Gastroesophageal sphincter (tissue), 4 donors: ENCODE measurements at places on chromosomes 6 and 20.
A peak's percentile ranks its signal among the peaks of the same experiment; 100 is the strongest.

GRCh38 chr6:84066536-84066935 lies 33.0 kb downstream of the MRAP2 start:
- H3K27ac ChIP-seq: no peak overlapping the region
- H3K27me3 ChIP-seq: no peaks in the 10 kb centered on the region
- no peak overlapping the region for H3K4me3 ChIP-seq

- H3K4me3 ChIP-seq: no peak overlapping the region
- H3K36me3 ChIP-seq: no peaks in the 10 kb centered on the region
- ATAC-seq: no peak
- H3K27me3 ChIP-seq: peaks cover 6% of the 10 kb centered on the region
- H3K27ac ChIP-seq: no peak overlapping the region
Observed at GRCh38 chr6:165718491-165718891, 55.5 kb upstream of the PDE10A start.

DNA sequence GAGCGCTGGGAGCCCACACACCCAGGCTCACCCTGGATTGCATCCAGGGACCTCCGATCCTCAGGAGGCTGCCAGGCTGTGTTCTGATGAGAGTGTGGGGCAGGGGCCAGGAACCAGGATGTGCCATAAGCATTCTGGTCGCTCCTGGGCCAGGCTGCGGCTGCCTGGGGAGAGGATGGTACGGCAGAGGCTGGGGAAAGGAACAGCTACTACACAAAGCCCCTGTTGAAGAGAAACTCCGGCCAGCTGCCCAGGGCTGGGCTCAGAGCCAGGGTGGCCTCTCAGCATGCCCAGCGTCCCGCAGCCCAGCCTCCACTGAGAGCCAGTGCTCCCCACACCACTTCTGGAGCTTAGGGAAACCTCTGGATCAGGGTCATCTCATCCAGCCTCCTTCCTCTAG lies 21.7 kb upstream of the OCSTAMP start:
- no peak overlapping the region for H3K27ac ChIP-seq
- H3K36me3 ChIP-seq: no peaks in the 10 kb centered on the region
- no peak overlapping the region for H3K4me3 ChIP-seq
- H3K27me3 ChIP-seq: peaks cover 2% of the 10 kb centered on the region

DNA sequence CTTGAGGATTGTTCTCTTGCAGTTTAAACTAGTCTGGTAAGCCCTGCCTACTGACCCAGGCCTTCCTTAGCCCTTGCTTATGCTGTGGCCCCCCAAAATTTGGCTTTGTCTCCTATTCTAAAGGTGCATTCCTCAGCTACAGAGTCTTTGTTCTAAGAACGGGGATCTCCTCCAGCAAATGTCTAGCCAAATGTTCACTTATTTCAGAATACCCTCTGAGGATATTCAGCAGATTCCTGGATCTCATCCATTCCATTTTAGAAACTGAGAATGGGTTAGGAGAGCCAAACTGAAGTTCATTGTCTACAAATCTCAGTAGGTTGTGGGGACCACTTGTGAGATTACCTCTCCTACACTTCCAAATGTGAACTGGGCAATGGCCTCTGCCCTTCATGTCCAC lies 164.2 kb upstream of the ARG1 start:
- H3K4me1 ChIP-seq: no peaks in the 10 kb centered on the region
- no peak overlapping the region for H3K4me3 ChIP-seq
- no peaks in the 10 kb centered on the region for H3K27me3 ChIP-seq
- no peaks in the 10 kb centered on the region for H3K36me3 ChIP-seq
- no peak overlapping the region for H3K27ac ChIP-seq

- no peaks in the 10 kb centered on the region for H3K4me1 ChIP-seq
- no peak overlapping the region for H3K4me3 ChIP-seq
- H3K36me3 ChIP-seq: no peaks in the 10 kb centered on the region
- H3K27ac ChIP-seq: no peak overlapping the region
- no peak for ATAC-seq
Observed at GRCh38 chr6:51349857-51350256, 531.2 kb downstream of the TFAP2B start.

- H3K36me3 ChIP-seq: no peaks in the 10 kb centered on the region
- no peak for ATAC-seq
- peak overlapping the region; percentile 10 for H3K27ac ChIP-seq
- H3K4me3 ChIP-seq: no peak overlapping the region
Observed at GRCh38 chr20:62242176-62242575, 3.9 kb downstream of the OSBPL2 start.

GRCh38 chr6:28349344-28349891 lies 329 bp upstream of the ZKSCAN3 start:
- ATAC-seq: no peak
- no peaks in the 10 kb centered on the region for H3K36me3 ChIP-seq
- peak overlapping the region; percentile 72 for H3K4me3 ChIP-seq

- no peak for ATAC-seq
- H3K36me3 ChIP-seq: no peaks in the 10 kb centered on the region
- H3K4me1 ChIP-seq: no peaks in the 10 kb centered on the region
- H3K4me3 ChIP-seq: no peak overlapping the region
- H3K27me3 ChIP-seq: no peaks in the 10 kb centered on the region
Observed at GRCh38 chr6:3711776-3712175, 39.7 kb downstream of the PXDC1 start.

DNA sequence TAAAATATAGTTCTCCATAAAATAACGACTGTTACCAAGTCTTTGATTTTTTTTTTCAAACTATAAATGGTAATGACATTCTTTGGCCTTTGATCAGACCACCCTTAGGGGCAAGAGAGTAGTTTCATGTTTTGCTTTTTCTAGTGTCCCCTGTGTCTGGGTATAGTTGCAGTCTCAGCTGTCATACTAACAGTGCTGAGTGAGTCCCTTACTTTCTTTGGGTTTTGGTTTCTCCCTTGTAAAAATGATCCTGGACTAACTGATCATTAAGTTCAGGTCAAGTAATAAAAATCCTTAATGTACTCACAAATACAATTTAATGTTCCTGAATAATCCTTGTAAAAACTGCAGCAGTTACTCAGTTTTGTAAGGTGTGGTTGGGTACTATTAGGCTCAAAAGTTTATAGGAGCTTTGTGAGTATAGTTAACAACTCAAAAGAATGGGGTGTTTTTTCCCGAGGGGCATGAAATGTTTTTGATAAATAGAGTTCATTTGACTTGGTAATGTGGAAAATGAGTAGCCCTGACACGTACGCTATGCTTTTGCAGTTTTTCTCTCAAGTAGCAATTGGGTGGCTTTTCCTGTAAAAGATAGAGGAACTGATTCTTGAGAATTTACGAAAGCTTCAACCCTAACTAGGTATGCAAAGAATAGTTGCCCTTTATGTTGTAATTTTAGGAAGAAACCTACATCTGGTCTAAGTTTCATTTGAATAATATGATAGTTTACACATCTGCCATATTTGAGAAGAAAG lies 6.2 kb downstream of the PTPN1 start:
- ATAC-seq: no peak
- peaks cover 14% of the 10 kb centered on the region for H3K4me1 ChIP-seq
- no peak overlapping the region for H3K27ac ChIP-seq
- no peak overlapping the region for H3K4me3 ChIP-seq

GRCh38 chr6:92888316-92888715 lies 531.0 kb downstream of the EPHA7 start:
- no peak overlapping the region for H3K4me3 ChIP-seq
- H3K27ac ChIP-seq: no peak overlapping the region
- no peaks in the 10 kb centered on the region for H3K4me1 ChIP-seq
- H3K27me3 ChIP-seq: no peaks in the 10 kb centered on the region
- H3K36me3 ChIP-seq: no peaks in the 10 kb centered on the region
- ATAC-seq: no peak

GRCh38 chr6:124373386-124373785 lies 569.7 kb downstream of the NKAIN2 start:
- H3K4me3 ChIP-seq: no peak overlapping the region
- H3K36me3 ChIP-seq: no peaks in the 10 kb centered on the region
- H3K27me3 ChIP-seq: no peaks in the 10 kb centered on the region
- no peak for ATAC-seq
- H3K4me1 ChIP-seq: no peaks in the 10 kb centered on the region

DNA sequence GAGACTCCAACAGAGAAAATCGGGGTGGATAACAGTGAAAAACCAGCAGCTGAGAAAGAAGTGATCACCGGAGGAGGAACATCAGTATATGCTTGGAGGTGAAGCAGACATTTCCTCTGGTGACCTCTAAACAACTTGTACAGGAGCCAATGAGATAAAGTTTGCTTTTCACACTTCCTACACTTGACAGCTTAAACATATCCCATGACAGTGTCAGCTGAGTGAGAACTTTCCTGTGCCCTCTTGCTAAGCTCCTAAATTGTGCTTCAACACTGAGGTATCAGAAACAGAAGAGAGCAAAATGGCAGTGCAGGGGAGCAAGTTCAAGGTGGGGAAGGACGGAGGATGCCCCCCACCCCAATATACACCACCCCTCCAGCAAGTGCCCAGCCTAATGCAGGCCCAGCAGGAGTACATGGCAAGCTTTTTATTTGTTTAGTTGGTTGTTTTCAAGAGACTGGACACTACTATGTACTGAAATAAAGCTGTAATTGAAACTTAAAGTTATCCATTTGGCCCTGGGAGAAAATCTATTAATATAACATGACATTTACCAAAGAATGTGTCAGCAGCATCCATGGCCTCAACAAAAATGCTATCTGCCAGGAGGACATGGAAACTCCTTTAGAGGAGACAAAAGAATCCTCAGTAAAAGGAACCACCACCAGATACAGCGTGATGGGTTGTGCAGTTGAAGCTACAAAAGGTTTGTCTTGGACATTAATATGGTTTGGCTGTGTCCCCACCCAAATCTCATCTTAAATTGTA lies 540.2 kb downstream of the PRKN start:
- H3K36me3 ChIP-seq: no peaks in the 10 kb centered on the region
- ATAC-seq: no peak
- H3K27me3 ChIP-seq: no peaks in the 10 kb centered on the region

DNA sequence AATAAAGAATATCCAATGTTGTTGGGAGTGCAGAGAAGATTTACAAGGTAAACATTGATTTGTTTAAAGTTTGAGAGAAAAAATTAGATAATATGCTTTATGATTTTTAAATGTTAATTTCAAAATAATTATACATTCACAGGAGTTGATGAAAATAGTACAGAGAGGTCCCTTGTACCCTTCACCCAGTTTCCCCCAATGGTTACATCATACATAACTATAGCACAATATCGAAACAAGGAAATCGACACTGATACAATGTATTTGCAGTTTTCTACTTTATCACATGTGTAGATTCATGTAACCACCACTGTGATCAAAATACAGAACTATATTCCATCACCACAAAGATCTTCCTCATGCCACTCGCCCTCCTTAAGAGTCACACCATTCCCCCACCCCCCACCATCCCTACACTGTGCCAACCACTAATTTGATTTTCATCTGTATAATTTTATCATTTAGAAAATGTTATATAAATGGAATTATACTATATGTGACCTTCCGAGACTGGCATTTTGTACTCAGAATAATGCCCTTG lies 11.7 kb upstream of the HLA-DRA start:
- no peaks in the 10 kb centered on the region for H3K4me1 ChIP-seq
- H3K4me3 ChIP-seq: no peak overlapping the region
- no peak overlapping the region for H3K27ac ChIP-seq
- ATAC-seq: no peak
- H3K27me3 ChIP-seq: peaks cover 17% of the 10 kb centered on the region

DNA sequence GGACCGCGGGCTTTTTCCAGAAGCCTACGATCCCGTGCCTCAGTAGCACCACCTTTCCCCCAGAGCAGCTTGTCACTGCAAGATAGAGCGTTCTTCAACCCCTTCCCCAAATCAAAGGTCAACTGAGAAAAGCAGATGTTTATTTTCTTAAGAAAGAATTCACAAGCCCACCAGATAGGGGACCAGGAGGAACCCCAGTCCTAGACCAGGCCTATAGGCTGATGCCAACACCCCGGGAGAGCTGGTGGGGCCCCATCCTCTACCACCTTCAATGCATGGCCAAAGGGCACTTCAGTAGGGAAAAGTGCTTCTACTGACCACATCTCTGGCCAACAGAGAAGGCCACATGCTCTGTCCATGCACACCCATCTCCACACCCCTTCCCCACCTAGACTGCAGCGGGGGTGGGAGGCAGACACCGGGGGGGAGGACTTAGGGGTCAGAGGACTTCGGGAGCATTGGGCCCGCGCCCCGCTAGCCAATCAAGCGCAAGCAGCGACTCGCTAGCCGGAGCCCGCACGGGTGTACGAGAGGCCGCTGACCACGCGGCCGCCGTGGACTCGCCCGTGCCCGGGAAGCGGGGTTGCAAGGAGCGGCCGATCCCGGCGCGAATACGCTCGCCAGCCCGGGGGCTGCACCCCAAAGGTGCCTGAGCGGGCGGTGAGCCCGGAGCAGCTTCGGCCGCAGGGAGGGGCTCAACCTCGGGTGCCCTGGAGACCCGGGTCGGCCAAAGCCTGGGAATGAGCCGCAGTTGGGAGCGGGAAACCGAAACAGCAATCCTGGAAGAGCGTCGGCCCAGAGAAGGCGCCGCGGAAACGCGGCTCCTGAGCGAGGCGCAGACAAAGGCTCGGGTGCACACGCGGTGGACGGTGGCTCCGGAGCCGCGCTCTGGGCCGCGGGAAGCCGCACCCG lies 2.8 kb downstream of the PDE10A start:
- no peaks in the 10 kb centered on the region for H3K36me3 ChIP-seq
- H3K4me3 ChIP-seq: peak overlapping the region; percentile 37
- ATAC-seq: no peak
- H3K4me1 ChIP-seq: peaks cover 25% of the 10 kb centered on the region
- peaks cover 73% of the 10 kb centered on the region for H3K27me3 ChIP-seq
- no peak overlapping the region for H3K27ac ChIP-seq

- no peak for ATAC-seq
- no peaks in the 10 kb centered on the region for H3K36me3 ChIP-seq
- H3K4me1 ChIP-seq: no peaks in the 10 kb centered on the region
- no peaks in the 10 kb centered on the region for H3K27me3 ChIP-seq
- no peak overlapping the region for H3K27ac ChIP-seq
Observed at GRCh38 chr6:137631323-137631722, 137.1 kb upstream of the OLIG3 start.

DNA sequence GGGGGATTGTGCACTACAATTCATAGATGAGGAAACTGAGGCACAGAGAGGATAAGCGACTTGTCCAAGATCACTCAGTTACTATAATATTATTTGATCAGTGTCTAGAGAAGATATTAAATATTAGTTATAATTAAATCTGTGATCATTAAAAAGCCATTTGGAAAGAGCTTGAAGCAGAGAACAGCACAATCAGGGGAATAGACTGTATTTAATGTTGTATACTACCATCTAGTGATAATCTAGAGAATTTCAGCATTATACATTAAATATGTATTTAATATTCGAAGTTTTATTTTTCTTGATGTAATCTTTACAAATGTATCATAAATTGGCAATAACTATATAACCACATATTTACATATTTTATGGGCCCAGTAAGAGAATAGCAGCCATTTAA lies 20.1 kb upstream of the MTCL3 start:
- ATAC-seq: no peak
- no peak overlapping the region for H3K27ac ChIP-seq
- no peaks in the 10 kb centered on the region for H3K4me1 ChIP-seq
- H3K27me3 ChIP-seq: no peaks in the 10 kb centered on the region
- no peaks in the 10 kb centered on the region for H3K36me3 ChIP-seq

DNA sequence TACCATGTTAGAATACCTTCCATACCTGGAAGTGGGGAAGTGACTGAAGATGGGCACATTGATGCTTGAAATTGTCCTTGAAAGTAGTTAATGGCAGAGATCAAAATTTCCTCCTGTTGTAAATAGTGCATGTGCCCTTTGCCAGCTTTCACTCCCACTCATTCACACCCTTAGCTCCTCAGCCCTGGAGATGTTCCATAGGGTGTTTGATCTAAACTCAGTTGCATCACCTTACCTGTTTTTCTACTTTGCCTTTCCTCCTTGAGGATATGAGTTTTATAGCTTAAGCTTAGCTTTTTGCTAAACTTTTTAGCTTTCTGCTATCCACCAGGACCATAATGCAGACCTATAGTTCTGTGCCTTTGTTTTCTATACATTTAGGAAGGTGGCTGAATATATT lies 69.0 kb downstream of the CEP57L1 start:
- H3K27ac ChIP-seq: no peak overlapping the region
- no peak overlapping the region for H3K4me3 ChIP-seq
- no peaks in the 10 kb centered on the region for H3K4me1 ChIP-seq
- ATAC-seq: no peak
- H3K27me3 ChIP-seq: no peaks in the 10 kb centered on the region
